ENCODE measurements at places on chromosomes 7 and 10.

DNA sequence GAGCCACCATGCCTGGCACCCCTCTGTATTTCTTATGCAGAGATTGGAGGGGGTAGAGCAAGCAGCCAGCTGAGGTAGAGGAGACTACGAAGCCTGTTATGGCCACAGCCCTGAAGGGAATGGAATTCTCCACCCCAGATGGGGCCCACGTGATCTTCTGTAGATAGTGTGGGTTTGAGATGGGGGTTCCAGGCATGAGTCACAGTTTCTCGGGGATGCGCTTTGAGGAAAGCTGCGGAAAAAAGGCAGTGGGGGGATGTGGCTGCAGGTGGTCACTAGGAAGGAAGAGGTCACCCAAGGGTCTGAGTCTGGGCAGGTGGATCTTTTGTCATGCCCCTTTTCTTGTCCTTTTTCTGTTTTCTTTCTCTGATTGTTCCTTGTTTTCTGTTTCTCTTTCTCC, 11.5 kb downstream of the FAM131B start:
- no peak for DNase-seq
- no peaks in the 10 kb centered on the region for H3K4me1 ChIP-seq
- no peak overlapping the region for H3K4me3 ChIP-seq
- H3K36me3 ChIP-seq: no peaks in the 10 kb centered on the region

GRCh38 chr10:116899626-116900025, 50.3 kb downstream of the ENO4 start:
- no peak for DNase-seq
- no peak overlapping the region for H3K4me3 ChIP-seq
- H3K36me3 ChIP-seq: peaks cover 11% of the 10 kb centered on the region
- H3K4me1 ChIP-seq: peaks cover 17% of the 10 kb centered on the region

GRCh38 chr10:104104926-104105325, 17.0 kb upstream of the SFR1 start:
- no peak overlapping the region for H3K27ac ChIP-seq
- H3K4me1 ChIP-seq: no peaks in the 10 kb centered on the region
- no peak for DNase-seq

GRCh38 chr10:35219891-35220890, 93.5 kb downstream of the CREM start:
- no peak overlapping the region for H3K4me3 ChIP-seq
- peak overlapping the region; percentile 25 for H3K27ac ChIP-seq
- no peaks in the 10 kb centered on the region for H3K36me3 ChIP-seq
- H3K27me3 ChIP-seq: no peaks in the 10 kb centered on the region

DNA sequence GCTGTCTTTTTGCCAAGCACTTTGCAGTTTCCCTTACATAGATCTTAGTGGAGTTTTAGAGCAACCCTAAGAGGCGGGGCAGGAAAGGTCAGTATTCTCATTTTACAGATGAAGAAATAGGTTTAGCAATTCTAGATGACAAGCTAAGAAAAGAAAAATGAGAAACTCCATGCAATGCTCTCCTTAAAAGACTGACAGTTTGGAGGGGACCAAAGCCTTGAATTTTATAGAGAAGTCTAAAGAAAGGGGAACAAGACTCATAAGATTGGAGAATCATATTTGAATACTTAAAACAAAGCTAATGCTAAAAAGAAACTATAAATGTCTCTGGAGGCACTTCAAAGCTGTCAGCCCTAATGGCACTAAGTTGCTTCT, 19.6 kb downstream of the CEP55 start:
- H3K27ac ChIP-seq: no peak overlapping the region
- H3K27me3 ChIP-seq: no peaks in the 10 kb centered on the region
- no peaks in the 10 kb centered on the region for H3K4me1 ChIP-seq
- H3K36me3 ChIP-seq: peaks cover 27% of the 10 kb centered on the region

DNA sequence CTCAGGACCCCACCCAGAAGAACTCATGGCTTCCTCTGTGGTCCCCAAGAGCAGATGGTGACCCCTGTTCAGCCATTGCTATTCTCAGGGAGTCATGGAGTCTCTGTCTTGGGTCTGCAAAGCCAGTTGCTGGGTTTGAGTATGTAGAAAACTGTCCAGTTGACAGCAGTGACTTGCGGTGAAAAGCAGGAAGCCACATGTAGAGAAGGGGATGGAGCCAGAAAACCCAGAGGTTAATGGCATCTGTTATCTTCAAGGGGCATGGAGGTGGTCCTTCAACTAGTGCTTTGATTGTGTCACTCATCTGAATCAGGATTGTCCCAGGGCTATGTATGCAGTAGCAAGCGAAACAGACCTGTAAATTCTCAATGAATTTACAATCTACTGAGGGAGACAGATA, 86.3 kb upstream of the STK17A start:
- no peak for DNase-seq
- H3K4me3 ChIP-seq: no peak overlapping the region
- H3K36me3 ChIP-seq: no peaks in the 10 kb centered on the region
- H3K4me1 ChIP-seq: no peaks in the 10 kb centered on the region

DNA sequence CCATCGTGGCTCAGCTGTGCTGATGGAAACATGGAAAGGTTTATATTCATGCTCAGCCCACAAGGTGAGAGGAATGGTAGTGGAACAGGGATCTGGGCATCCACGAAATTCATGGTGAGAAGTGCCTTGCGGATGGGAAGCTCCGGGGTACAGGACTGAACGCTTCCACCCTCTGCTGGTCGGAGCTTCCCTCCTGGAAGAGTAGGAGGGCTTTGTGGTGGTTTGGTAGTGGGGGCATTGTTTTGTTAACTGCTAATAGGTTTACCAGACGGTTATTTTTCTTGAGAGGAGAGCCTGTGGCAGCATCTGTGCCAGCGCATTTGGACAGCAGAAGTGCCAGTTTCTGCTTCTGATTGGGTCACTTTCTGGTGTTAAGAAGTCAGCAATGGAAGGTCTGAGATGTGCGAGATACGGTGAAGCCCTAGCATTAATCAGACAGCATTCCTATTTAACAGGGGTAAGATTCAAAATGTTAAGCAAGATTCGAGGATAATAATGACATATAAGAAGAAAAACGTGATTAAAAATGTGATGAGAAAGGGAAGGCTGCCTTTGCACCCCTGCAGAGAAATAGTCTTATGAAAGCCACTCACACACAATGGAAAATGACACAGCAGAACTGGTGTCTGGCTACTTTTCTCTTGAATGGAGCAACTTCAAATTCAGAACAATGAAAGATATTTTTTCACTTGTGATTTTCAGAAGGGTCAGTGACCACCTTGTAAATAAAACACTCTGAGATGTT, 17.7 kb downstream of the ABCA13 start:
- no peak for DNase-seq
- H3K27me3 ChIP-seq: no peaks in the 10 kb centered on the region
- peaks cover 2% of the 10 kb centered on the region for H3K36me3 ChIP-seq
- no peaks in the 10 kb centered on the region for H3K4me1 ChIP-seq
- H3K27ac ChIP-seq: no peak overlapping the region

GRCh38 chr10:6280291-6280690, 77.6 kb downstream of the PFKFB3 start:
- no peak overlapping the region for H3K4me3 ChIP-seq
- DNase-seq: no peak
- peaks cover 2% of the 10 kb centered on the region for H3K36me3 ChIP-seq
- no peaks in the 10 kb centered on the region for H3K27me3 ChIP-seq
- peaks cover 12% of the 10 kb centered on the region for H3K4me1 ChIP-seq

GRCh38 chr7:37356911-37357636, 91.6 kb downstream of the ELMO1 start:
- H3K4me1 ChIP-seq: peaks cover 23% of the 10 kb centered on the region
- no peaks in the 10 kb centered on the region for H3K27me3 ChIP-seq
- H3K36me3 ChIP-seq: no peaks in the 10 kb centered on the region
- no peak overlapping the region for H3K4me3 ChIP-seq
- no peak for DNase-seq
- no peak overlapping the region for H3K27ac ChIP-seq

DNA sequence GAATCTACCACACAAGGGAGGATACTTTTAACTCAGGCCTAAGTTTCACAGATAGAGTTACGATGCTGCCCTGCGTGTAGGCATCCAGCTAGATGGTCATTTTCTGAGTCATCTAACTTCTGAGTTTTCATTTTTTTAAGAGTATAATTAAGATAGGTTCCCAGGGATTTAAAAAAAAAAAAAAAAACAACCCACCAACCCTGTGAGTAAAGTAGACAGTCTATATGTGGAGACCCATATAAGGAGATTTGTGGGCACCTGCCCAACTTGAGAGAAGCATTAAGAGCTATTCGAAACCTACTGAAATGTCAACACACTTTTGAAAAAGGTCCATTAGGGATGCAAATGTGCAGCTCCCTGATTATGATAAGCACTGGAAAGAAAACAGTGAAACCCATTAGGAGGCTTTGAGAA, 257.3 kb downstream of the TRIL start:
- no peaks in the 10 kb centered on the region for H3K27me3 ChIP-seq
- peaks cover 40% of the 10 kb centered on the region for H3K4me1 ChIP-seq
- peaks cover 5% of the 10 kb centered on the region for H3K36me3 ChIP-seq
- no peak overlapping the region for H3K4me3 ChIP-seq
- no peak overlapping the region for H3K27ac ChIP-seq

- H3K36me3 ChIP-seq: no peaks in the 10 kb centered on the region
- DNase-seq: no peak
Measured at GRCh38 chr7:72476608-72477305, 64.6 kb upstream of the CALN1 start.

DNA sequence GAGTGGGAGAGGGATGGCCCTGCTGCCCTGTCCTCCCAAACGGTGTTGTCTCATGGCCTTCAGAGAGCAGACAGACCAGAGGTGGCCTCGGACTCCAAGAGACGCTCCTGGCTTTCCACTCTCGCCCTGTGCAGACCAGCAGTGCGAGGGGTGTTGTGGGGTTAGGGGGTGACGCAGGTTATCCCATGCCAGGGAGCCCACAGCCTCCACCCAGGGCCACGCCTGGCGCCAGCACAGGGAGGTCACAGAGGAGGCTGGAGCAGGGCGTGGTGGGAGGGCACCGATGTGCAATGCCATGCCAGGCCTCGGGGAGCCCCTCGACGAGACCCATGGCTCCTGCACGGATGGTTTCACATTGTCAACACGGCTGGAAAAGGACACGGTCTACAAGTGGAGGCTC, 52.1 kb downstream of the INPP5A start:
- H3K4me3 ChIP-seq: no peak overlapping the region
- H3K4me1 ChIP-seq: peaks cover 24% of the 10 kb centered on the region
- no peak overlapping the region for H3K27ac ChIP-seq
- H3K27me3 ChIP-seq: no peaks in the 10 kb centered on the region
- H3K36me3 ChIP-seq: peaks cover 7% of the 10 kb centered on the region

- H3K27me3 ChIP-seq: peaks cover 72% of the 10 kb centered on the region
- H3K4me1 ChIP-seq: peaks cover 14% of the 10 kb centered on the region
- no peak overlapping the region for H3K4me3 ChIP-seq
- peak; percentile 21 for DNase-seq
- no peak overlapping the region for H3K27ac ChIP-seq
Measured at GRCh38 chr7:131897016-131897789, 340.8 kb upstream of the PODXL start.

Data from mesothelial cell of epicardium (in vitro differentiated cells).